ENCODE measurements at places on chromosomes 3 and 15. TPM values are rescaled to one million over a fixed set of nuclear protein-coding genes. Genes with fewer than 3 reads are reported as not detected.

The SIN3A gene
- total RNA-seq = 29.4 TPM

The XYLB gene
- 9.1 TPM for total RNA-seq

The CPLX3 gene
- total RNA-seq = not detected

The PRSS50 gene
- total RNA-seq = not detected

The SLC9C1 gene
- total RNA-seq = 0.13 TPM

The CLDN18 gene
- not detected for total RNA-seq

The B3GNT5 gene
- total RNA-seq = 5.5 TPM

The CLEC3B gene
- total RNA-seq = 28.8 TPM

All from aortic smooth muscle cell (primary cell).